ENCODE measurements at places on chromosomes 6 and 20.

GRCh38 chr6:51778666-51779065, 308.7 kb downstream of the PKHD1 start:
- no peak for DNase-seq

DNA sequence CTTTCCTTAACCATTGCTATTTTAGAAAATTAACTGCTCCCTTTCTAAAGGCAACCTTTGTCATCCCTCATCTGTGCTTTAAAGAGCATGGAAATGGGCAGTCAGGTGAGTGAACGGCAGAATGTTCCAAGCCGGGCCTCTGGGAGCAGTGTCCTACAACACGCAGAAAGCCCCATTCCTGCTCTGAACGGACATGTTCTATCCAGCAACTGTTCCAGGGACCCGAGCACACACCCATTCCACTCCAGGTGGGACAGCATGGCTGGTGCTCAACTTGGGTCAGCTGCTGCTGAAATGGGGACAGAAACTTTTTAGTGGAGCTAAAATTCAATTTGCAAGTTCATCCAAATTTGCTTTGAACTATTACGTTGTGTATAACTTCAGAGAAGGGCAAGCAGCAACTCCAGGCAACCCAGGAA, 26.7 kb downstream of the DIDO1 start:
- peak; percentile 41 for DNase-seq

- no peak for DNase-seq
These were observed 101.4 kb downstream of the KIF13A start for GRCh38 chr6:17885889-17886576.

GRCh38 chr20:58598211-58599015, 52.7 kb upstream of the STX16 start:
- peak; percentile 21 for DNase-seq

- no peak for DNase-seq
These were observed 53.1 kb downstream of the MAFB start for GRCh38 chr20:40635971-40636370.

DNA sequence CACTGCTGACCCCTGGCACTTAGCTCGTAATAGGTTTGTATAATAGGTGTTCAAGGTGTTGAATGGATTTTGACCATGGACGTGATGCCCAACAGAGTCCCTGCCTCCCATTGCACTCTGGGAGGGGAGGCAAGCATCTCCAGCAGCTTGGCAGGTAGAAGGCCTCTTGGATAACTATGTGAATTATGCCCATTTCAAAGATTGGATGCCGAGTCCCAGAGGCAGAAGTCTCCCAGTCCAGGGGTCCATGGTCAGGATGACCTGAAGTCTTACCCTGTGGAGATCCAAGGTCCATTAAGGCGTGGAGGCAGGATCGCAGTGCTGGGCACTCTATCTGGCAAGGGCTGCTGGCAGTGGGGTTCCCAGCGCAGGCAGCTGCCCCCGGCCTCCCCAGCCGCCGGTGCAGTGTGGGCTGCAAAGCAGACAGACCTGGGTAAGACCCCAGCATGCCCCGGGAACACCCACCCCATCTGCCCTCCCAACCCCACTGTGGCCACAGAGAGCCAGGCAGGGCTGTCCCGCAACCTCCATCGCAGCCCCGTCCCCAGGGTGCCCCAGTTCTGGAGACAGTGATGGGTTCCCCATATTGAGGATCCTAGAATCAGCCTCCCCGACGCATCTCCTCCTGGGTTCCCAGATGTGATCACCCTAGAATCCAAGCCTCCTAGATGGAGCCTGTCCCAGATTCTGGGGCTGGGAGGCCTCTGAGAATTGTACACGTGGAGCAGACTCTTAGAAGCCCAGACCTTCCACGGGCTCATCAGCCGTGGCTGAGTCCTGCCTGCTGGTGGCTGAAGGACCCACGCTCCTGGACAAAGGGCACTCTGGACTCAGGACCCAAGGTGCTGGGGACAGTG, 44.6 kb downstream of the APCDD1L start:
- no peak for DNase-seq

GRCh38 chr6:34157236-34157830, 11.4 kb upstream of the GRM4 start:
- no peak for DNase-seq

- DNase-seq, result no peak
These were observed 79.9 kb downstream of the TOX2 start for GRCh38 chr20:43994486-43995100.

- no peak for DNase-seq
These were observed 100.2 kb downstream of the FIG4 start for GRCh38 chr6:109791301-109791700.

DNA sequence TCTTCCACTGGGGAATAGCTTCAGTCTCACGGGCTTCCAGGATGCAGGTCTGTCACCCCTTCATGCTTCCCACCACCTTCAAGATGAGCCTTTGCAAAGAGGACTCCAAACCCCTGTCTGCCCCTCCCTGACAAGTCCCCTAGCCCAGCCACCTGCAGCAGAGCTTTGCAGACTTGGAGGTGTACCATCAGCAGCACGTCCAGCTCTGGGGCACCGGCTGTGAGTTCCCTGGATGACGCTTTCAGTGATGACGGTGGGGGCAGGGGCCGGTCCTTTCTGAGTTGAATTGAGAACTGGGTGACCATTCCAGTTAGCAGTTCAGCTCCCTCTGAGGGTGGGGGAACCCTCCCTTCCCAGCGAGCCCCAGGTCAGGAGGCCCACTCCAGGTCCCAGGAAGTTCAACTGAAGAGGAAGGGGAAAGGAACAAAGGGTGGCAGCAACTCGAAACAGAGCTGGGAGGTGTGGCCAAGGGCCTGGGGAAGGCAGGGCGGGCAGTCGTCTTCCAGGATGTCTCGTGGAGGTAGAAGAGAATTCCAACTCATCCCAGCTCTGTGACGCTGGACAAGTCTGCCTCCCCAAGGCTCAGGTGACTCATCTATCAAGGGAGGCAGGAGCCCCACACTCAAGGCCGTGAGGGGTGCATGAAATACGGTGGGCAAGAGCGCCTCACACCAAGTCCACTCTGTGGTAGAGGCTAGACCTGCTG, 86.0 kb downstream of the PTPN1 start:
- DNase-seq, result peak; percentile 26

GRCh38 chr6:119832411-119832810, 482.9 kb upstream of the MAN1A1 start:
- no peak for DNase-seq

GRCh38 chr20:11219192-11219591, 545.4 kb upstream of the JAG1 start:
- no peak for DNase-seq

- no peak for DNase-seq
These were observed 104.5 kb upstream of the PHACTR3 start for GRCh38 chr20:59499863-59500262.

DNA sequence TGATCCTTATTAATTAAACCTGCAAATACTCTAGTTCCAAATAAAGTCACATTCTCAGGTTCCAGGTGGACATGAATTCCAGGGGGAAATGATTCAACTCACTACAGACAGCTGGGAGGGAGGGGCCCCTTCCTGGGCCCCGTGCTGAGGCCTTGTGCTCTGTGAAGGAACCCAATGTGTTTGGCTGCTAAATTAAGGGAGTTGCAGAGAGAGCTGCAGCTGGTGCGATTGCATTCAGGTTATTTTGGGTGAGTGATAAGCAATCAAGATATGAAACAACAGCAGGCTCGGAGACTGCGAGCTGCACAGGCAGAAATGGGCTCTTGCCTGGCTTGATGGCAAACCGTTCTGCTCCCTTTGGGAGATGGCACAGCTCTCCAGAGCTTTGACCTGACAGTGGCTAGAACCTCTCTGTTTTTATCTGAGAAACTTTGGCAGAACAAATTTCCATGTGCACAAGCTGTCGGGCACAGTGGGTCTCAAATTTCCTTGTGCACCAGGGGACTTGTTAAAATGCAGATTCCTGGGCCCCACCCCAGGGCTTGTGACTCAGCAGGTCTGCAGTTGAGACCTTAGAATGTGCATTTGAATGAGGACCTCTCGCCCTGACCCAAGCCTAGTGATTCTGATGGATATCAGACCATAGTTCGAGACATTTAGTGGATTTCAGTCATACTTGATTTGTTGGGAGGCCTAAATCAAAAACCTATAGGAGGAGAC, 9.8 kb downstream of the MAPK13 start:
- no peak for DNase-seq

GRCh38 chr6:81865712-81866111, 113.2 kb upstream of the TENT5A start:
- DNase-seq, result no peak

DNA sequence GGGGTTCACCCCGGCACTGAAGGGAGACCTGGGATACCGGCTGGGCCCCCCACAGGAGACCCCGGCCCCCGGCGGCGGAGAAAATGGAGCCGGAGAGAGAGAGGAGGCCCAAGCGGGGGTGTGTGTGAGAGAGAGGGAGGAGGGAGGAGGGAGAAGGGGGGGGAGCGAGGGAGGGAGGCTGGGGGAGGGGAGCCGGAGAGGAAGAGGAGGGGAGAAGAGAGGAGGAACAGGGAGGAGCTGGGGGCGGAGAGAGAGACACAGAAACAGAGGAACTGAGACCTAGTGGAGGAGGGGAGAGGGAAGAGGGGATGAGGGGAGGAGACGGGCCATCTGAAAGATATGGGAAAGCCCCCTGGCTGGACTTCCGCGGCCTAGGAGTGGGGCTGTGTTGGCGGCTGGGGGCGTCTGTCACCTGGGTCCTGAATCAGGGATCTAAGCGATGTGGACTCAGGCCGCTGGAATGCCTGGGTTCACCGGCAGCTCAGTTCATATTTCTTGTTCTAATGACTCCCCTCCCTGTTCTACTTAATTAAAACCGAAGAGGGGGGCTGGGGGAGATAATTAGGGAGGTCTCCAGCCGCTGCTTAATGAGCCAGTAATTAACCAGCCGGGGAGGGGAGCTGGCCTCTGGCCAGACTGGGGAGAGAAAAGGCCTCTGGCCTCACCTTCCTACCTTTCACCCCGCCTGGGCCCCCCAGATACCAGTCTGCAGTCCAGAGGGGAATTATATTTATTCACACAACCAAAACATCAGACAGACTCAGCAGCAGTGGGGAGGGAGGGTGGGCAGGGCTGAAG, at the start of gene PBX2:
PBX2 (minus strand) TSS at position 149 of the 798 bp plus-strand sequence. CDS start 287 bp downstream, outside the sequence.
- DNase-seq, result peak; percentile 88

- DNase-seq, result no peak
These were observed 26.0 kb downstream of the MAS1 start for GRCh38 chr6:159916752-159917151.

DNA sequence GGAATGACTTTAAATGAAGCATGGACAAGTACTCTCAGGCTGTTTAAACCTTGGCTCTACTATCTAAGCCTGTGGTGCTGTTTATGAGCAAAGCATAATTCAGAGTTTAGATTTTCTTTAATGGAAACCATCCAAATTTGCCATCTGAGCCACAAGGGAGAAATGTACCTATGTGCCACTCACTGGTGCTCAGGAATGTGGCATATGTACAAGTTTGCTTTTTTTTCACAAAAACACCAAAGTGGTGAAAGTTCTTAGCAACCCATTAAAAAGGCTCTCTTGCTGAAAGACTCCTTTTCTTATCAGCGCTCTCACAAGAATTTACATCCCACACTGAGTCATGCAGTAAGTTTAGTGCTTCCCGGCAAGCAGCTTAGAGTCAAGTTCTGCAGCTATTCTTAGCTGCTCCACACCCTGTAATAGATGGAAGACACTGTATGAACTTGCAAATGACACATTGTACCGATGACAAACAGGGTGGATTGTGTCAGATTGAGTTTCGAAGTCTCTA, 57.3 kb upstream of the MLIP start:
- no peak for DNase-seq

DNA sequence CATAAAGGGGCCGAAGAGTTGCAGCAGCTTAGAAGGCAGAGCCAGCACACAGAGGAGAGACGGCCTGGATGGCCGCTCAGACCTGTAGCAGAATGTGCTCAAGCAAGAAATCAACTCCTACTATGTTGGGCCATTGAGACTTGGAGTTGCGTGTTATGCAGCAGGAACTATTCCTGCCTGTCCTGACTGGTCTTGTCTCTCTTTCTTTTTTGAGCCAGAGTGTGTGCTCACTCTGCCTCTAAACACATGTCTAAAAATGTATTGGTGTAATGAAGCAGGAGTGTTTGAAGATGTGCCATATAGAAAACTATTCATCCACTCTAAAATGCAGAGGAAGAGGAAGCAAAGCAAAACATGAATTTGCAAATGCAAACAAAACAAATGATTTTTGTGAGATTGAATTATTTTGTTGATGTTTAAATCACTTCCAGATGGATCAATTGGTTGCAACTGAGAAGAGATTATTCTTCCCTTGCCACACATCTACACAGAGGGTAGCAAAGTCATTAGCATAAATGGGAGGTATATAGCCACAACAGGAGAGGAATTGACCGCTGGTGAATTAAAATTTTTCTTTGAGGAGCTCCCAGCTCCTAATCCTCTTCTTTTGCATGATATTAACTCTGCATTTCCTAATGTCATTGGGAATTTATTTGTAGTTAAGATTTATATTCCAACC, 20.4 kb upstream of the SYNJ2 start:
- no peak for DNase-seq

GRCh38 chr6:30824698-30825097, 59.6 kb upstream of the DDR1 start:
- no peak for DNase-seq

- no peak for DNase-seq
These were observed 218.9 kb upstream of the PLCB4 start for GRCh38 chr20:8849990-8850389.

DNA sequence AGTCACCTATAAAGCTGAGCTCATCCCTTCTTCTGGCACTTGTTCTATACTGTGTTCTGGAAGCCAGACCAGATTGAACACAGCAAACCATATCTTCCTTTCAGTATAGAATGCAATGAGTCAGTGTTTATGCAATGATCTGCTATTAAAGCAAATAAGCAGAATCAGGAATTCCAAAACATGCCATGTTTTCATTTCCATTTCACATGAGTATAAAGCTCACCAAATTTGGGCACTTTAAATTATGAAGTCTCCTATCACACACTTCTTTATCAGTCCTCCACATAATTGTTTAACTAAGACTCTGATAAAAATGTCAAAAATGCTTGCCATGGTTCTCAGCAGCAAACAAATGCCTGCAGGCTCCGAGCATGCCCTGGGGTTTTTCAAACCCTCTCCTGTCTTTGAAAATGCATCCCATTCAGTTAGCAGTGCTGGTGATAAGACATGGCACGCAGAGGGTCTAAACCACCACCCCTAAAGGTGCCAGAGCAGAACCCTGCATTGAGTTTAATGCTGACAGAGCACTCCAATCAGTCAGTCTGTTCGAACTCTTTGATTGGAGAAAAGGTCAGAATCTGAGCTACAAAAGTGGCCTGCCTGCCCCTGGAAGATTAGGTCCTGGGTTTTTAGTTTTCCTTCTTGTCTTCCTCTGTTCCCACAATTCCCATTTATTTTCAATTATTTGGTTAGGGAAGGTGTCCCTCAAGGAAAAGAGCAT, 234.1 kb downstream of the GMPR start:
- no peak for DNase-seq

GRCh38 chr6:113843500-113844073, 13.6 kb upstream of the MARCKS start:
- no peak for DNase-seq

- no peak for DNase-seq
These were observed 121.9 kb downstream of the INSM1 start for GRCh38 chr20:20489648-20490341.
